Stimulated activated CD8-positive, alpha-beta memory T cell treated with anti-CD3 and anti-CD28 coated beads, Interleukin-12 subunit alpha, Interleukin-12 subunit beta, amount 100 ng/mL, for 1 hour (primary cell): ENCODE measurements at places on chromosomes 16 and 17.

- no peak for DNase-seq
Measured at GRCh38 chr17:36761203-36761950, 160.0 kb downstream of the MRM1 start.

GRCh38 chr17:16442594-16443510, 27.5 kb downstream of the TRPV2 start:
- DNase-seq: no peak

GRCh38 chr16:59044616-59045015, 310.5 kb upstream of the GOT2 start:
- no peak for DNase-seq

GRCh38 chr17:31274252-31274651, 22.8 kb downstream of the OMG start:
- no peak for DNase-seq

GRCh38 chr16:54434859-54435258, 148.3 kb upstream of the IRX3 start:
- no peak for DNase-seq

GRCh38 chr17:2713881-2714280, 2.3 kb upstream of the CLUH start:
- no peak for DNase-seq

DNA sequence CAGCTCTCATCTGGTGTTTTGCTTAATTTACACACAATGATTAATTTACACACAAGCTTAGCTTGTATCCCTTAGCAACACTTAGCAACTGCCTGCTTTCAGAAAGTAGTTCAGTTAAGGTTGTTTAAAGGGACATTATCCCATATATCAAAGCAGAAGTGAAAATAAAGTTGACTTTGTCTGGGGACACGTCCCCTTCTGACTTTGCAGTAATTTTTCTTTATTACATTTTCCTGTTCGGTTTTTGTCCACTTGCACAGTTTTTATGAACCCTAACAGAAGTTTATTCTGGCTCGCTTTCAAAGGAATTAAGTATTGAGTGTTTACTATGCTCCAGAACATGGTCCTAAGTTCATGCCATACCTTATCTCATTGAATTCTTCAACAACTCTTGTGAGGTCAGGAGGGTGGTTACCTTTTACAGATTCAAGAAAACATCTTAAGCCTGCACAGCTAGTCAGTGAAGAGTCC, 41.5 kb downstream of the ARHGAP44 start:
- DNase-seq: no peak

DNA sequence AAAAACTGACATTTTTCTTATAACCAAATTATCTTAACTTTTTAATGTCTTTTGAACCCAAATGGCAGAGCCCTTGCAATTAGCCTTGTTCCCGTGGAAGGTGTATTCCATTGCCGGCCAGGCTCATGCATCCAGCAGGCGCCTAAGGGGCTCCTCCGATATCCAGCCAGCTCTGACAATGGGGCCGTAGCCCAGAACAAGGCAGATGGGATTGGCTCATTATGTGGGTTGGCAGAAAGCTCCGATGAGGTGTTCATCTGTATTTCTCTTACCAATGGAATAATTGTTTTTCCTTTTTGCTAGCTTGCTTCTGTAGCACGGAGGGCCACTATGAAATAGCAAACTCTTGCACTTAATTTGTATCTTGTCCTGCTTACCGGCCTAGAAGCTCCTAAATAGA, 208.2 kb upstream of the CHMP6 start:
- DNase-seq: no peak

DNA sequence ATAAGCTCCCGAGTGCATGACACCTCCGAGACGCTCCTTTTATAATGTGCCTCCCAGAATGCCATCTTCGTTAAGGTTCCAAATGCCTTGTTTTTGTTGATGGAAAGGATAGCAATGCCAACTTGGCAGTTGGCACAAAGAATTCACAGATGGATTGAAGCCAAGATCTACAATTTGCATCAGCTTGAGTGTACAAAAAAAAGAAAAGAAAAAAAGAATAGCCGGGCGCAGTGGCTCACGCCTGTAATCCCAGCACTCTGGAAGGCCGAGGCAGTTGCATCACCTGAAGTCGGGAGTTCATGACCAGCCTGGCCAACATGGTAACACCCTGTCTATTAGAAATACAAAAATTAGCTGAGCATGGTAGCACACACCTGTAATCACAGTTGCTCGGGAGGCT, 7.6 kb downstream of the TBC1D16 start:
- no peak for DNase-seq

DNA sequence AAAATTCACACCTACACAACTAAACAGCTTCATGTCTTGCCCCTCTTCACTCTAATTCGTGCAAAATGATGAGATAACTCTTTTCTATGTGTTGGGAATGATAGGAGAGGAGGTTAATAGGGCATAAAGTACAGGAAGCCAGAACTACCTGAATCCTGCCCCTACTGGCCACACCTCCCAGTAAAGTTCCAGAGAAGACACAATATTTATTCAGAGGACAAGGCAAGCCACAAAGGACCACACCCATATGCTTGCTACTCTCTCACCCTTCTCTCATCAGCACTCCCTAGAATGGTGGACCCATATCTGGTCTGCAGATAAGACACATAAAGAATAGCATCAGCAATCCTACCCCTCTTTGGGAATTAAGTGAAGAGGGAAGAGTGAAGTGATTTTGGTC, 74.6 kb downstream of the ZNF18 start:
- no peak for DNase-seq

DNA sequence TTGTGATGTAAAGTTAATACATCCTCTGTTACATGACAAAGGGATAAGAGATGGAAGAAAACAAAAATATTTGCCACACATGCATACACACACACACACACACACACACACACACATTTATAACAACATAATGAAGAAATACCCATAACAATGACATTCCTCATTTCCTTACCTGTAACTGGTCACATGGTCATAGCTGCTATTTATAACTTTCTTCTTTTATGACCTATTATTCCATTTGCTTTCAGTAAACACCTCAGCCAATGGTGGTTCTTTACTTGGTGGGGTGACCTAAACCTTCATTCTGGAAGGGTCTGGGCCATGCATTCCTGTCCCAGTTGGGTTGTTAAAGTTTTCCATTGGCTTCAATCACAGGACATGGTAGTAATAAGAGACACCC, 5.3 kb downstream of the MT2A start:
- no peak for DNase-seq

GRCh38 chr17:78992542-78993212, 13.0 kb upstream of the LGALS3BP start:
- no peak for DNase-seq
